ENCODE measurements at places on chromosomes 11 and 22. TPM values are rescaled to one million over a fixed set of nuclear protein-coding genes. Genes with fewer than 3 reads are reported as not detected.

DNA sequence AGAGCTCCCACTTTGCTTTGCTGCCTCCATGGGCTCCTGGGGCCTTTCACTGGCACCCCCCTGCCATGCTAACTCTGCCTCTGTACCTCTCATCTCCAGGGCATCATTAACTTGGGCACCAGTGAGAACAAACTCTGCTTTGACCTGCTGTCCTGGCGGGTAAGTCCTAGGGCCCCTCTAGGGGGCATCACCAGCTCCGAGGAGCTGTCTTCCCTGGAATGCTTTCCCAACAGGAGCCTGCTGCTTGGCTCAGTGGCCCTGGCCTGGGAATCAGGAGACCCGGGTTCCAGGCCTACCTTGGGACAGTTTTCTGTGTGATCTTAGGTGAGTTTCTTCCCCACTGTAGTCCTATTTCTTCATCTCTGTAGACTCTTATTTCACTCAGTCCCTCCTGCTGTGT is 5.1 kb downstream of the ACCS start:
- H3K27ac ChIP-seq: no peak overlapping the region
- no peak for DNase-seq
- H3K4me1 ChIP-seq: no peaks in the 10 kb centered on the region
- H3K36me3 ChIP-seq: no peaks in the 10 kb centered on the region
- no peak overlapping the region for H3K4me3 ChIP-seq

DNA sequence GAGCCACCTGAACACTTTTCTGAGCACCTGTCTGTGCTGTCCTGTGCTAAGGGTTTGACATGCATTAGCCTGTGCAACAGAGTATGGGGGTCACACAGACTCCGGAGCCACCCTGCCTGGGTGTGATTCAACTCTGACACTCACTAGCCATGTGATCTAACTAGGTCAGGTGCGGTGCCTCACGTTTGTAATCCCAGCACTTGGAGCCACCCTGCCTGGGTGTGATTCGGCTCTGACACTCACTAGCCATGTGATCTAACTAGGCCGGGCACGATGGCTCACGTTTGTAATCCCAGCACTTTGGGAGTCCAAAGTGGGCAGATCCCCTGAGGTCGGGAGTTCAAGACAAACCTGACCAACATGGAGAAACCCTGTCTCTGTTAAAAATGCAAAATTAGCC is 11.4 kb downstream of the UBE2L6 start:
- no peak for DNase-seq
- H3K27ac ChIP-seq: no peak overlapping the region
- H3K4me3 ChIP-seq: no peak overlapping the region
- H3K4me1 ChIP-seq: no peaks in the 10 kb centered on the region
- no peaks in the 10 kb centered on the region for H3K36me3 ChIP-seq

DNA sequence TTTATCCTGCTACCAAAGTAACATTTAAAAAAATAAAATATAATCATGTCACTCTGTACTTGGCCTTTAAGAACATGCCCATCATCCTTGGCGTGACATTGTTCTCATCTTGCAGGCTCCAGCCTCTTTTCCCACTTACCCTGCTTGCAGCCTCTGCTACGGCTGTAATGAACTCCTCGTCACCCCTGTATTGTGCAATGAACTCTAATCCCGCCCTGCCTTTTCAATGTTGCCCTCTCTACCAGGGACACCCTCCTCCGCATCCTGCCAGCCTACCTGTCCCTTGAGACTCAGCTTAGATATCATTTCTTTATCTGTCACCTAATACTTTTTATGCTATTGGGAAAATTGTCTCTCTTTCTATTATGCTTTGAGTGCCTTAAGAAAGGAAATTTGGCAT is 12.6 kb upstream of the MMP20 start:
- H3K27ac ChIP-seq: no peak overlapping the region
- H3K4me1 ChIP-seq: no peaks in the 10 kb centered on the region
- H3K4me3 ChIP-seq: no peak overlapping the region
- no peaks in the 10 kb centered on the region for H3K27me3 ChIP-seq
- no peak for DNase-seq

GRCh38 chr22:39240831-39241793 is 3.7 kb downstream of the PDGFB start:
- no peak for DNase-seq
- peaks cover 36% of the 10 kb centered on the region for H3K27me3 ChIP-seq
- H3K36me3 ChIP-seq: no peaks in the 10 kb centered on the region
- H3K4me3 ChIP-seq: no peak overlapping the region
- peaks cover 21% of the 10 kb centered on the region for H3K4me1 ChIP-seq

- no peak overlapping the region for H3K4me3 ChIP-seq
- DNase-seq: no peak
- H3K36me3 ChIP-seq: no peaks in the 10 kb centered on the region
- H3K27ac ChIP-seq: no peak overlapping the region
- H3K27me3 ChIP-seq: no peaks in the 10 kb centered on the region
Measured at GRCh38 chr11:97414801-97415200, 1025.0 kb downstream of the JRKL start.

DNA sequence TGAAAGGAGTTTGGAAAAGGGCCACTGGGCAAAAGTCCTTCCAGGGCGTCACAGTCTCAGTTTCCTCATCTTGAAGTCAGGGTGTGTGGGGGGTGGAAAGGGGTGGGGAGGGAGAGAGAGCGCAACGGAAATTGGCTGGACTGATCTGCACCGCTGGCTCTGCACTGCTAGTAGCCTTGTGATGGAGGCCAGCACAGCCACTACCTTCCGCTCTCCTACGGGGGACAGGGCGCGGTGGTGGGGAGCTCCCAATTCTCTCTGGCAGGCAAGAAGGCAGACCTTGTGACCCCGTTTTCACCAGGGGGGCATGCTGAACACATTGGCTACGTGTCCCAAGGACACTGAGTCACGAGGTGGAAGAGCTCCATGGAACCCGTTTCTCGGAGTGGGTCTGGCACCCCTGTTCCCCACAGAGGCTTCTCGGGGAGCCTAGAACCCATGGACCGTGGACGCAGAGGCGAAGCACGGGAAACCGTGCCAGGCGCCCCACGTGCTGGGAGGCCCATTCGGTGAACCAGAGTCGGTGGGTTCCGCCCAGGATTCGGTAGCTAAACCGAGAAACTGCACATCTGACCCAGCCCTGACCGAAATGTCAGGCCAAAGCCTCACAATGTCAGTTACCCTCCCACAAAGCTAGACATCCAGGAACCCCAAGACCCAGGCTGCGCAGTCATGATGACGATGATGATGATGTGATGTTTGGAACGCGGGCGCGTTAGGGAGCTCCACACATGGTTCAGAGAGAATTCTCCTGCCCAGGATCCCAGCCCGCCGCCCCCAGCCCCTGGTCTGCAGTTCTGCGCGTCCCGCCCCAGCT is 28.3 kb upstream of the WNT11 start:
- peak overlapping the region; percentile 77 for H3K27ac ChIP-seq
- H3K27me3 ChIP-seq: peaks cover 10% of the 10 kb centered on the region
- H3K4me1 ChIP-seq: peaks cover 12% of the 10 kb centered on the region
- H3K4me3 ChIP-seq: peak overlapping the region; percentile 86
- peak; percentile 30 for DNase-seq
- no peaks in the 10 kb centered on the region for H3K36me3 ChIP-seq

- no peak overlapping the region for H3K27ac ChIP-seq
- no peaks in the 10 kb centered on the region for H3K36me3 ChIP-seq
- peaks cover 3% of the 10 kb centered on the region for H3K27me3 ChIP-seq
- H3K4me1 ChIP-seq: peaks cover 6% of the 10 kb centered on the region
Measured at GRCh38 chr11:32385998-32386397, 49.3 kb downstream of the WT1 start.

DNA sequence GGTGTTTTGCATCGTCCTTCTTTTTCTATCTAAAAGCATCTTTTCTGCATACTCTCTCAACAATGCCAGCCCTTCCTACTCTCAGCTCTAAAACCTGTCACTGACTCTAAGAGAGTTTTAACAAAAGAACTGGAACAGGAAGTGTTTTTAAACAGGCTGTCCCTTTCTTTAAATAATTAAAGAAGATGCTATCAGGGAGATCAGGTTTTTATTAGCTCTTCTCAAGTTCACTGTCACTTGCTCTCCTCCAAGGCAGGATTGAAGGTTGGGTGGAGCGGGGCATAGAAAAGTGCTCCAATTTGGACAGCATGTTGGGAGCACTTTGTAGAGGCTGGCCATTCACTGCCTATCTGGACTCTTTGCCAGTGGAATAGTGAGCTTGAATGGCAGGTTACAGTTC is 56.4 kb upstream of the BARX2 start:
- no peak for DNase-seq
- no peaks in the 10 kb centered on the region for H3K4me1 ChIP-seq
- no peak overlapping the region for H3K27ac ChIP-seq

- H3K27ac ChIP-seq: no peak overlapping the region
- no peaks in the 10 kb centered on the region for H3K27me3 ChIP-seq
- DNase-seq: no peak
- H3K4me3 ChIP-seq: no peak overlapping the region
- peaks cover 89% of the 10 kb centered on the region for H3K36me3 ChIP-seq
- peaks cover 13% of the 10 kb centered on the region for H3K4me1 ChIP-seq
Measured at GRCh38 chr11:64772303-64773018, 5.9 kb downstream of the SF1 start.

DNA sequence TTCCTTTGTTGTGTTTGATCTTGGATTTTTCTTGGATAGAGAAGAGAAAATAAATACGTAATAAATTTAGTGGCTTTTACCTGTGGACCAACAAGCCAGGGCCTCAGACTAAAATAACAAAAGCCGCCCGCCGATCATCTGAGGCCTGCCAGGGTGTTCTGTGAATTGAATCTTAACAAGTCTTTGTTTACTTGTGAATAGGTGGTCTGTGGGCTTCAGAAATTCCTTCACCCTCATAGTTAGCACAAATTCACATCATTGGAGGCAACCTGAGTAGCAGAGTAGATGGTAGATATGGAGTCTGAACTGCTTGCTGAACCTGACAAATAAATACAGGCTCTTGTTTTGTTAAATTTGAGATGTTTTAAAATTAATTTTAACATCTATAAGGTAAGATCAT is 176.3 kb upstream of the MTNR1B start:
- no peaks in the 10 kb centered on the region for H3K36me3 ChIP-seq
- H3K4me1 ChIP-seq: no peaks in the 10 kb centered on the region
- no peak overlapping the region for H3K4me3 ChIP-seq
- H3K27ac ChIP-seq: no peak overlapping the region

GRCh38 chr11:65855927-65856363 is 2.0 kb downstream of the CFL1 start:
- H3K4me3 ChIP-seq: peak overlapping the region; percentile 98
- peaks cover 31% of the 10 kb centered on the region for H3K4me1 ChIP-seq
- H3K36me3 ChIP-seq: peaks cover 37% of the 10 kb centered on the region
- peak overlapping the region; percentile 48 for H3K27ac ChIP-seq
- no peaks in the 10 kb centered on the region for H3K27me3 ChIP-seq

GRCh38 chr22:30226192-30226832 is 20.2 kb downstream of the LIF start:
- no peaks in the 10 kb centered on the region for H3K27me3 ChIP-seq
- H3K27ac ChIP-seq: peak overlapping the region; percentile 64
- H3K4me3 ChIP-seq: no peak overlapping the region
- no peaks in the 10 kb centered on the region for H3K36me3 ChIP-seq

DNA sequence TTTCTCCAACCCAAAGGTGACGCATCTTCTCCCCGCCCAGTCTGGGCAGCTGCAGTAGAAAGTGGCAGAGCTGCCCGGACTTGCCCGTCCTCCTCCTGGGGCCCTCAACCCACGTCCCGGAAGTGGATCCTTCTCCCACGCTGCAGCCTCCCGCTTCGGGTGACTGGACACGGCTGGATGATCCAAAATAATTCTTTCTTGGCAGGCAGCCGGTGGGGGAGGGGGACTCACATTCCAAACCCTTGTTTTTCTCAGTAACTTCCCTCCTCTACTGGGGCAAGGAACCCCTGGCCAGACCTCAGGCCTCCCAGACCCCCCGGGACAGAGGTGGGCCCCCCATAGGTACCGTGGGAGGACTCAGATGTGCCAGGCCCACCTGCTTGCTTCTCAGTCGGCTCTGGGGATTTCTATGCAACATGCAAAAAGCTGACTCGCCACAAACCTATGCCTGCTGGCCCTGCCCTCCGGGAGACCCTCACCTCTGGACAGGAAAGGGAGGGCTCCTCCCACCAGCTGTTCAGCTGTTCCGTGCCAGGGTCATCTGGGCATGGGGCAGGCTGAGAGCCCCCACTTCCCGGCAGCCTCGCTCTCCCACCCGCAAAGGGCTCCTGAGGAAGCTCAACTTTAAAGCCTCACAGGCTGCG is 1.4 kb downstream of the PLXNB2 start:
- H3K36me3 ChIP-seq: no peaks in the 10 kb centered on the region
- DNase-seq: peak; percentile 91
- no peaks in the 10 kb centered on the region for H3K27me3 ChIP-seq
- H3K27ac ChIP-seq: peak overlapping the region; percentile 82
- peaks cover 66% of the 10 kb centered on the region for H3K4me1 ChIP-seq

GRCh38 chr22:20401376-20402014 is 7.5 kb downstream of the ZNF74 start:
- no peaks in the 10 kb centered on the region for H3K27me3 ChIP-seq
- no peaks in the 10 kb centered on the region for H3K4me1 ChIP-seq
- peaks cover 3% of the 10 kb centered on the region for H3K36me3 ChIP-seq
- DNase-seq: no peak

DNA sequence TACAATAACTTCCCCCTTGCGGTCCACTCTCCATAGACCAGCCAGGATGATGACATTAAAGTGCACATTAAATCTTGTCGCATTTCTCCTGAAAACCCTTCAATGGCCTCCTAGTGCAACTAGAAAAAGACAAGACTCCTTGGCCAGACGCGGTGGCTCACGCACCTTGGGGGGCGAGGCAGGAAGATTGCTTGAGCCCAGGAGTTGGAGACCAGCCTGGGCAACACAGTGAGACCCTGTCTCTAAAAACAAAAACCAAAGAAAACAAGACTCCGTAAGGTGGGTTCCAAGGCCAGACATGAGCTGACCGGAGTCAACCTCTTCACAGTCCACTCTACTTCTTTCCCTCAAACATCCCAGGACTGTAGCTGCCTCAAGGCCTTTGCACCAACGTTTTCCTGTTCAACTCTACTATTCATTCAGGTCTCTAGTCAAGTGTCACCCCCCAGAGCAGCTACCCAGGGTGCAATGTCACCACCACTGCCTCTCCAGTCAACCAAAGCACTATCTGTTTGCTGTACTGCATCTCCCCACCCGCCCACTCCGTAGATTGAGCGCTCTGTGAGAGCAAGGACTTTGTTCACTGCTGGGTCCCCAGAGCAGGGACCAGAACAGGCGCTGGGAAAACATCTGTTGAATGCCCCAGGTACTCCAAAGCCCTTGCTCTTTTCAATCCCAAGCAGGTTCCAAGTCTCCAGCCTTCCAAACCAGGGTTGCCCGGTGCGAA is 739 bp downstream of the ZMAT5 start:
- H3K36me3 ChIP-seq: peaks cover 17% of the 10 kb centered on the region
- no peaks in the 10 kb centered on the region for H3K27me3 ChIP-seq
- H3K4me1 ChIP-seq: peaks cover 17% of the 10 kb centered on the region
- H3K27ac ChIP-seq: peak overlapping the region; percentile 96

Gene OR52A1
- not detected for total RNA-seq

Gene PLAAT2
- total RNA-seq: 0.52 TPM

Gene STK33
- 8.1 TPM for total RNA-seq

Gene UPK2
- not detected for total RNA-seq

Gene MED17
- total RNA-seq: 37.0 TPM

Gene TRIM66
- total RNA-seq: 7.3 TPM

Measured in astrocyte (in vitro differentiated cells and primary cell).